Activated T-cell treated with anti-CD3 and anti-CD28 coated beads, Interleukin-2, amount 50 U/mL, for 1 hour (primary cell): ENCODE measurements at places on chromosomes 1 and 21.

GRCh38 chr1:71698186-71698585 lies 584.2 kb downstream of the NEGR1 start:
- no peak for DNase-seq

DNA sequence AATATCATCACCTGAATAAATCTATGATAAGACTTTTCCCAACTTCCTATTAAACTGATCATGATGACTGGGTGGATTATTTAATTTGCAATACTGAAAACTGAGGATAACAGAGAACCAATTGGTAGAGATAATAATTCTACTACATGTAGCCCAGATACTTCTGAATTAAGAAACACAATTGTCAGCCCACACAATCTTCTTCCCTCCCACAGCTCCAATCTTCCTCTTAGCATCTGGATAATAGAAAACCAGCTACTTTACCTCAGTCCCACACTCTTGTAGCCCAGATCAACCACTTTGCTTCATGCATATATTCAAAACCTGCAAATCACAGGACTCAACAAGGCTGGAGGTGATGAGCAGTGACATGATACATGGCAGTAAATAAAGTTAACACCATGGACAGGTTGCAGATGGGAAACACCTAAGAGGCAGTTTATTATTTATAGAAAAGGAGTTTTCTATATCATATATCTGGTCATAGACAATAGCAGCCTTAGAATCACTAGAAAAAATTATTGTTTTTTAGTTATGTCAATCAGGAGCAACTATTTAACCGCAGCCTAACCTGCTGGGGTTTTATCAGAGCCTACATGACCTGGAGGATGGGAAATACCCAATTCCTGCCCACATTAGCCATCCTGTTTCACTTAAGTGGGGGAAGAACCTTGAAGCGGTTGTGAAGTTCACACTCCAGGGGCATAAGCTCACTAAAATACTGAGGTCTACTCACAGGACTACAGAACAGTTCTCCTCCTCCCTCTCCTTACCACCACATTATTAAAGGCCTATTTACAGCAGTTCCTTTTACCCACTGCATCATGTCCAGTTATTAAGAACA lies 16.7 kb downstream of the FRRS1 start:
- DNase-seq: no peak

- peak; percentile 28 for DNase-seq
These were observed at the start of gene TRIM58 for GRCh38 chr1:247857069-247857984. TSS of gene TRIM58 (plus strand) at chr1:247857187. CDS start at chr1:247857247, 60 bp downstream.

GRCh38 chr1:72845381-72845780 lies 563.0 kb upstream of the NEGR1 start:
- DNase-seq: no peak

DNA sequence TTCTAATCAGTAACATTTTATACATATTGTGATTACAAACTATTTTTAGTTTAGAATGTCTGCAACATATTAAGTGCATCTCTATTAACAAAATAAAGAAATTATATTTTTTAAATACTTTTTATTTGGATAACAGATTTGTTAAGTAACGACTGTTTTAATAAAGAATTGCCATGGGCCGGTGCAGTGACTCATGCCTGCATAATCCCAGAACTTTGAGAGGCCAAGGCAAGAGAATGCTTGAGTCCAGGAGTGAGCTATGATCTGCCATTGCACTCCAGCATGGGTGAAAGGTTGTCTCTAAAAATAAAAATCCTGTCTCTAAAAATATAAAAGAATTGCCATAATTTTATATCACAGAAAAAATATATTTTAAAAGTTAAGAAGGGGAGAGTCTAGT lies 4.1 kb downstream of the LRRIQ3 start:
- no peak for DNase-seq

DNA sequence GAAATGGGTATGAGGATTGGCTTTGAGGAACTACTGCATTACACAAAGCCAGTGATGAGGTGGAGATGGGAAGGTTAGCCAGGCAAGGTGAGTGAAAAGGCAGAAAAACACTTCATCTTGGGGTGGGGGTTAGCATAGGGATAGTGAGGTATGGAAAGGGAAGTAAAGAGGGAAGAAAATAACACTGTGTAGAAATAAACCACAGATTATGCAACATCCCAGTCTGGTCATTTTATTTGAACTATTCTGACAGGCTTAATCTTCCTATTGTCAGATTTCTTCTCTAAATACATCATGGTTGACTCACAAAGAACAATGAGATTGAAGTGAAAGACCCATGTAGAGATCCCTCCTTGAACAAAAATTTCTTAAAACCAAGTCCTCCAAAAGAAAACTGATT lies 640.2 kb downstream of the PTPRC start:
- no peak for DNase-seq

DNA sequence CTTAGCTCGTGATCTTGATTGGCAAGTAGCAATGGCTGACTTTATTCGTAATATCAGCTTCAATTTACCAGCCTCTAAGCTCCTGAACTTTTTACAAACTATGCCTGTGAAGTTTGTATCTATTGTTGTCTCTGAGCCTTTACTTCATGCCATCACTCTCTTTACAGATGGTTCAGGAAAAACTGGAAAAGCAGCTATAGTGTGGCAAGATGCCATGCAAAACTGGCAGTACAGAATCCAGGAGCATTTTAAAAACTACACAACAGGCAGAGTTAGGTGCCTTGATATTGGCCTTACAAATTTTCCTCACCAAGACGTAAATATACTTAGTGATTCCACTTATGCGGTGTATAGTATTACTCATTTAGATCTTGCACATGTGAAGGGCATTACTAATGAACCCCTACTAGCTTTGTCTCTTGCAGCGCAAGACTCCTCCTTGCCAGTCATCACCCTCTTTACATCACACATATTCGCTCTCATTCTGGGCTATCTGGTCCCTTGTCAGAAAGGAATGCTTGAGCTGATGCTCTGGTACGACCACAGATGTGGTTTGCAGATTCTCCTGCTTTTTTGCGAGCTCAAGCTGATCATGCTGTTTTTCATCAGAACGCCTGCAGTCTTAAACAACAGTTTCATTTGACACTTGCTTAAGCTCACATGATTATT lies 36.3 kb downstream of the CLCA1 start:
- no peak for DNase-seq

DNA sequence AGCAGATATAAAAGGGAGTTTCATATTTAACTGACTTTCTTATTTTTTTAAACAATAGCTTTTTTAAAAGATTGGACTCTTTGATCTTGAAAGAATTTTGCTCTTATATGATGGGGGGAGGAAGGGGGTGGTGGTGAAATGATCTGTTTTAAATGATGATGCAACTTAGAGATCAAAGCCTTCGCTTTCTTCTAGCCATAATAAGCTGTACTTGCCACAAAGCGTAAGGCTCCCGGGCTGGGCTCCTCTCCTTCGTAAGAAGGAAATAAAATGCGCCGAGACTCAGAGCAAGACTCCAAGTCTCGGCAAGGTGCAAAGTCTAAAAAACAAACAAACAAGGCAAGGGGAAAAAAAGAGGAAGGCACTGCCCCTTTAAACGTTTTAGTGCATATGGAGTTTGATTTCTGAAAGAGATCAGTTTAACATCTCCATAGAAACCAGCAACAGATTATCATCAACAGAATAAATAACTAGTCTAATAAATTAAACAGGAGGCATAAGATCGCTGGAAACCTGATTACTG lies 3.3 kb downstream of the CASZ1 start:
- DNase-seq: no peak

DNA sequence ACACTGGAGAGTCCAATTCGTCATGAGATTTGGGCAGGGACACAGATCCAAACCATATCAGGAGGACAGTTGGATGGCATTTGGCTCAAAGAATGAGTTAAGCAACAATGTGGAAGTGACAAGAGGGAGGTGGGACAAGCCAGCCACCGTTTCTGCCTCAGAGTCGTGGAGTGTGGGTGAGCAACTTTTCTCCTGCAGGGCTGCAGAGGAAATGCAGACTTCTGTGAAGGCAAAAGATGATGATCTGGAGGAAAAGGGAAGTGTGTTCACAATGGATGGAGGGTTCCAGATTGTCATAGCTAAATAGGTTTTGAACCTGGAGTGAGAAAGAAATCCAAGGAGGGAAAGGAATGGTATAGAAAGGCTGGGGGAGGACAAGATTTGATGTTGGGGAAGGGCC lies 16.4 kb upstream of the KANK4 start:
- no peak for DNase-seq

- no peak for DNase-seq
These were observed 35.9 kb upstream of the GALNT2 start for GRCh38 chr1:230031131-230031530.

GRCh38 chr1:77398152-77398551 lies 116.3 kb downstream of the AK5 start:
- DNase-seq: no peak

DNA sequence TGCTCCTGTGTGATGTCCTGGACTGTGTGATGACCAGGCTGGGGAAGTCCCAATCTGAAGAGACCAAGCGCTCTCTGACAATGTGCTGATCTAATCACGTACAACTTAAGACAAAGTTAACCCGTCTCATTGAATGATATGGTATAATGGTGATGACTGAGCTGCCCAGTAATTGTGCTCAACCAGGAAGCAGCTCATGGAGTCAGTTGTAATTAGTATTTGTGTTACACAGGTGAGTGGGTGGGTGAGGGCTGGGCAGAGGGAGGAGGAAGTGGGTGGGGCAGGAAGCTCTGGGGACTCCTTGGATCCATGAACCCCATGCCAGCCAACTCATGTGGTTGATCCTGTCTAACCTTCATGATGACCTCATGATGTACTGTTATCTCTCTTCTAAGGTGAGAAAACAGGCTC lies 8.7 kb upstream of the ECE1 start:
- DNase-seq: no peak

DNA sequence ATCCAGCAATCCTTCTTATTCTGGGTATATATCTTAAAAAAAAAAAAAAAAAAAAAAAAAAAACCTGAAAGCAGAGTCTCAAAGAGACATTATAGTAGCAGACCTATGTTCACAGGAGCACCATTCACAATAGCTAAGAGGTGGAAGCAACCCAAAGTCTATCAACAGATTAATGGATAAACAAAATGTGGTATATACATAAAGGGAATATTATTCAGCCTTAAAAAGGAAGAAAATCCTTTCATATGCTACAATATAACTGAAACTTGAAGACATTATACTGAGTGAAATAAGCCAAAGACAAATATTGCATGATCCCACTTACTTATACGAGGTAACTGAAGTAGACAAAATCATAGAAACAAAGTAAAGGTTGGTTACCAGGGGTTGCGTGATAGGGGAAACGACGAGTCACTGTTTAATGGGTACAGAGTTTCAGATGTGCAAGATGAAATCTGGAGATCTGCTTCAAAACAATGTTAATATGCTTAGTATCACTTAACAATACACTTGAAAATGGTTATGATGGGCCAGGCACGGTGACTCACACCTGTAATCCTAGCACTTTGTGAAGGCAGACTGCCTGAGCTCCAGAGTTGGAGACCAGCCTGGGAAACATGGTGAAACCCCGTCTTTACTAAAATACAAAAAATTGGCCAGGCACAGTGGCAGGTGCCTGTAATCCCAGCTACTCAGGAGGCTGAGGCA lies 29.5 kb downstream of the PIK3R3 start:
- no peak for DNase-seq

DNA sequence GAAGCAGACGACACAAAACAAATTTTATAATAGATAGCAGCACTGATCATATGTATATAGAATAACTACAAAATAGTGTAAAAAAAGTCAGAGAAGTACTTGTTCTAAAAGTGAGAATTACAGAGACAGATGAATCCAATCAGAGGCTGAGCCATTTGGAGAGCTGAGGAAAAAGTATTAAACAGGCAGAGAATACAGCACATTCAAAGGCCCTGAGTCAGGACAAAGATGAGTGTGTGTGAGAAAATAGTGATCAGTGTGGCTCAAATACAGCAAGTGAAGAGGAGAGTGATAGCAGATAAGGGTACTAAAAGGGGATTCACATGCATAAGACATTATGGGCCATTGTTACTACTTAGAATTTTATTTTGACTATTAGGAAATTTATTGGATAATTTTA lies 430.6 kb upstream of the BRINP3 start:
- no peak for DNase-seq

- no peak for DNase-seq
These were observed 24.4 kb upstream of the LEPR start for GRCh38 chr1:65395887-65396612.

DNA sequence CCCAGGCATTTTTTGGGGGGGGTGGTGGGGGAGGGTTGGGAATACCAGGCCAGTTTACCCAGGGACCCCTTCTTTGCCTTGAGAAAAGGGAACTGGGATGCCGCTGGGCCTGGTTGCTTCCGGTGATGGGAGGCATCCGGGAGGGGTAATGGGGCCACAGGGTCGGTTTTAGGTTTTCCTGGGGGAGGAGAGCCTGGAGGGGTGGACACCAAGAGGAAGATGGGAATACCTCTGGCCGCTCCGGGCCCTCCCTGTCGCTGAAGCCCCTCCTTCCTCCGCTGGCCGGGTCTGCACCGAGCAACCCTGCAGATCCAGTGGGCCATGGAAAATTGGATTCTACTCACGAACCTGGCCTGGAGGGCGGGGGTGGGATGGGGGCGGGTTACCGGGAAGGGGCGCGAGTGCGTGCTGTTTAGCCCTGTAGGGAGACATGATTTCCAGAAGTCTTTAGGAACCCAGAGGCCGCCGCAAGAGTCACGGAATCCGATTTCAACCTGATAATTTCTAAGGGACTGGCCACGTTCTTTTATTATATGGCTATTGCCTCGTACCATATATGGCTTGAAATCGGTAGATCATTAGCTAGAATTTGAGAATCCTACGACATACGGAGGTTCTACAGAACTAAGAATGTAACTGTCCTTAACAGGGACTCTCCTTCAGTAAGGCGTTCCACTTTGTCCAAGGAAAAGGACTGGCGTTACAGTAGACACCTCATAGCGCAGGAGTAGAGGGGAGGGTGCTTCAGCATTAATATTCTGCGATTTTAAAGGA lies 749 bp downstream of the AKIRIN1 start:
- DNase-seq: no peak

DNA sequence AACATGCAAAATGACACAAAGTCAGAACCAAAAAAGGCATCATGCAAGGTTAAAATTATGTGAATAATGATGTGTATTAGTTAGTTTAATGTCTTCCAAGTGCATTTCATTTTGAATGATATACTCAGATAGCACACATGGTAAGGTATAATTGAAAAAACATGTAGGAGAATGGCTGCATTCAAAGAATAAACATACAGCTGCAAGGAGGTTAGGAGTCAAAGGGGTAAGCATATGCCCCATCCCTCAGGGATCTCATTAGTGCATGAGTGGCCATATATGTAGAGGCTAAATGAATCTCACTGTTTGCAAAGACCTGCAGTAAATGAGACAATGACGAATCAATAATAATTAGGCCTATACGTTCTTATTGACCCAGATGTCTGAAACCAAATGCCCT lies 179.7 kb upstream of the HOOK1 start:
- no peak for DNase-seq

GRCh38 chr1:96220651-96221050 lies 500.9 kb upstream of the PTBP2 start:
- DNase-seq: no peak

DNA sequence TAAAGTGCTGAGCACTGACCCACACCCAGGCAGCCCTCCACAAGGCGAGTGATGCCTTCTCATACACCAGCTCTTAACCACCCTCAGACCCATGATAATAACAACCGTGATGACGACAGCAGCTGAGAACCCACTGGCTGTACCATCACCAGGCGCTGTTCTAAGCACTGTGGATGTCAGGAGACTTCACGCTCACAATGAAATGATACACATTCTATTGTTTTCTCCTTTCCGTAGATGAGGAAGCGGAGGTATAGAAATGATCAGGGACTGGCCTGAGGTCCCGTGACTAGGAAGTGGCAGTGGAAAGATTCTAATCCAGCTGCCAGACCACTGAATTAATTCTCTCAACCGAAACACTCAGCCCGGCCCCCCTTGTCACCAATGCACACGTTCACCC lies 32.6 kb downstream of the SDC3 start:
- DNase-seq: no peak

- DNase-seq: no peak
These were observed 356.8 kb downstream of the LMO4 start for GRCh38 chr1:87685311-87686135.
